ENCODE measurements at places on chromosomes 1 and 21.

- DNase-seq, result no peak
Measured at GRCh38 chr1:56107275-56107638, 472.1 kb downstream of the PLPP3 start.

DNA sequence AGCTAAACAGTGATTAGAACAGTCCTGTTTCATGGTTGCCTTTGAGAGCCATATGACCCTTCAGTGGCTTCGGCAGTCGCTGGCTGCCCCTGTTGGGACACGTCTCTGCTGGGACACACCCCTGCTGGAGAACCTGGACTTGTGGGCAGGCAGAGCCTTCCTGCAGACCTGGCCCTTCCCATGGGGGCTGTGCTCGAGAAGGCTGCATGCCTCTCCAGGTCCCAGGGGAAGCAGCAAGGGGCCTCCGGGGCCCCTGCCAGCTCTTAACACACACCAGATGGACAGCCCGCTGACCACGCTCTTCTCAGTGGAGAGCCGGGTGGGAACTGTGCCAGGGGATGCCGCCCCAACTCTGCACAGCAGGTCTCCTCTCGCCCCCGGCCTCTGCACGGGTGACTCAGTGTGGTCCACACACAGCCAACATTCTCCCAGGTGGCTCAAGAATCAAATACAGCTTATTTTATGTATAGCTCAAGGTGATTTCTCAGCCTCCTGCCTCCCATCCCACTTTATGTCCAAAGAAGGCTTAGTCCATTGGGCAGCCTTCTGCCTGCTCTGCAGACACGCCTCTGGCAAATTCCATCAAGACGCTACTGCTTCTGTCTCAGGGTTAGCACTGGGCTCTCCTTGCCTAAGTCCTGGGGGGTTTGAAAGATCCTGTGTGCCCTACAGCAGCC, 450.8 kb downstream of the KIF26B start:
- DNase-seq, result no peak

DNA sequence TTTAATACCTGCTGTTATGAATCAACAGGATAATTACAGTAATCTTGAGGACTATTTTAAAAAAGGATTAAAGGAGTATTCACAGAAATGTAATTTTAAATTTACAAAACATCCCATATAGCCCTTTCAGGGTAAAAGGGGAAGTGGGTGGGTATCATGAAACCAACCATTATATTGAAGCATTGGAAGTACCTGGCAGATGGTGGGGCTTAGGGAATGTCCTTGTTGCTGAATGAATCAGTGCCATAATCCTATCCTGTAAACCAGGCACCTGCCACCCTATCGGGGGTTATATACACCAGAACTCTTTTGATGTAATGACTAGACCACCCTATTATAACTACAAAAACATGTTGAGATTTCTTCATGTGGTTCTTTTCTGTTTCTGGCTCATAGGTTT, 30.4 kb downstream of the CDC14A start:
- DNase-seq, result no peak

GRCh38 chr1:234473118-234473517, 5.9 kb downstream of the TARBP1 start:
- DNase-seq, result no peak

DNA sequence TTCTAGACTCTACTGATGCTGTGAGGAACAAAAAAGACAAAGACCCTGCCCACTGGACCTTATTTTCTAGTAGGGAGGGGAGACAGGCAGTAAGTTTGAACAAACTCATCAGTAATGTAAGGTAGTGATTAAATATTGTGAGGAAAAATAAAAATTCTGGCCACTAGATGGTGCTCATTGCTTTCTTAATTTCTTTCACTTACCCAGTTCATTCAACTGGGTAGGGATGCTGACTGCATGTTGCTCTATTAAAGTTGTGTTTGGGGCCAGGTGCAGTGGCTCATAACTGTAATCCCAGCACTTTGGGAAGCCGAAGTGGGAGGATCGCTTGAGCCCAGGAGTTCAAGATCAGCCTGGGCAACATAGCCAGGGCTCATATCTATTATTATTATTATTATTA, 6.3 kb upstream of the KYAT3 start:
- DNase-seq, result no peak

- no peak for DNase-seq
Measured at GRCh38 chr1:85502625-85503083, 37.7 kb upstream of the DDAH1 start.

DNA sequence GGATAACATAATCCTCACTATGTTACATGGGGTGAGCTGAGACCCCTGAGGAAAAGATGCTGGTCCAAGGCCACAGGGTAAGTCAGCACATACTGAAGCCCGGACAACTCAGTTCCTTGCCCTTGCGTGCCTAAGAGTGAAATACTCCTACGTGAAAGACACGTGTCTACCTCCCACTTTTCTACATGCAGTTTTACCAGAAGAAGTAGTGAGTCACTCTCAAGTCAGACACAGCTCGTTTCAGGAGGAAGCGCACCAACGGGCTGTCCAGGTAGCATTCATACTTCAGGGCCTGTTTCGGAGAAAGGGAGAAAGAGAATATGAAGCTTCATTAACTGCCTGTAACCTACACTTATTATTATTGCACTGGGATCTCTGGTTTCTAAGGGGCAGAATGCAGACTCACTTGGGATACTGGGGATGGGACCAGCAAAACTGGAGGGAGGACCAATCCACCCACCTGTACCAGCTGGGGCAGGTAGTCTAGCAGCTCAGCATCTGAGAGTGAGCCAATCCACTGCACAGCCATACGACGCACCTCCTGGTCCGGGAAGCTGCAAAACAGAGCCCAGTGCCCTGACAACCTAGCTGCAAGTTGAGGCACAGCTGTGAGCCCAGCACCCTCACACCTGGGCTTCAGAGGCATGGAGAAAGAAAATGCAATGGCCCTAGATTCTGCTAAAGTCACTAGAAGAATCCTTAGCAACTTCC, 32.4 kb upstream of the PPP1R15B start:
- DNase-seq, result no peak

- no peak for DNase-seq
Measured at GRCh38 chr1:156485984-156486383, 14.6 kb downstream of the MEF2D start.

GRCh38 chr1:26820784-26821269, 5.7 kb upstream of the ZDHHC18 start:
- no peak for DNase-seq

DNA sequence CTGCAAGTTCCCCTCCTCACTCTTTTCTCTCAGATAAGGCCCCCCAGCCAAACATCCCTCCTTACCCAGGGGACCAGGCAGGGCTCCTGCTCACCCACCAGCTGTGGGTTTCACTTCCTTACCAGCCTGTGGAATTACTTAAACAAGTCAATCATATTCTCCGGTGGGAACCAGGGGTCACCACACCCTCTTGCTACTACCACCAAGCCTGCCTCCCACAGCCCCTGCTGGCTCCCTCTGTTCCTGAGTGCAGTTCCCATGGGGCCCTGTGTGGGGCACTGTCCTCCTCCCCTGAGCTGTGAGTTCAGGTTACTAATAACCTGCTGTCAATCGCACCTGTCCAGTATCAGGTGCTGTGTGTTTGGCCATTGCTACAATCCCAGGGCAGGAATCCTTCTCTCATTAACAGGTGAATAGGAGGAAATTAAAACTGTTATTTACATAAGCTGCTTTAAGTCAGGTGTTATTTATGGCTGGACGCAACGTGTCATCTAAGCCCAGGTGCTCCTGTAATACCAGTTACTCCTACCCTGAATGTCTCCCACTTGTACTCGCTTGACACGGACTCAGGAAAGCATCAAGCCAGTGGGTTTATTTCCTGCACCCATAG, 53.1 kb upstream of the LBR start:
- no peak for DNase-seq

DNA sequence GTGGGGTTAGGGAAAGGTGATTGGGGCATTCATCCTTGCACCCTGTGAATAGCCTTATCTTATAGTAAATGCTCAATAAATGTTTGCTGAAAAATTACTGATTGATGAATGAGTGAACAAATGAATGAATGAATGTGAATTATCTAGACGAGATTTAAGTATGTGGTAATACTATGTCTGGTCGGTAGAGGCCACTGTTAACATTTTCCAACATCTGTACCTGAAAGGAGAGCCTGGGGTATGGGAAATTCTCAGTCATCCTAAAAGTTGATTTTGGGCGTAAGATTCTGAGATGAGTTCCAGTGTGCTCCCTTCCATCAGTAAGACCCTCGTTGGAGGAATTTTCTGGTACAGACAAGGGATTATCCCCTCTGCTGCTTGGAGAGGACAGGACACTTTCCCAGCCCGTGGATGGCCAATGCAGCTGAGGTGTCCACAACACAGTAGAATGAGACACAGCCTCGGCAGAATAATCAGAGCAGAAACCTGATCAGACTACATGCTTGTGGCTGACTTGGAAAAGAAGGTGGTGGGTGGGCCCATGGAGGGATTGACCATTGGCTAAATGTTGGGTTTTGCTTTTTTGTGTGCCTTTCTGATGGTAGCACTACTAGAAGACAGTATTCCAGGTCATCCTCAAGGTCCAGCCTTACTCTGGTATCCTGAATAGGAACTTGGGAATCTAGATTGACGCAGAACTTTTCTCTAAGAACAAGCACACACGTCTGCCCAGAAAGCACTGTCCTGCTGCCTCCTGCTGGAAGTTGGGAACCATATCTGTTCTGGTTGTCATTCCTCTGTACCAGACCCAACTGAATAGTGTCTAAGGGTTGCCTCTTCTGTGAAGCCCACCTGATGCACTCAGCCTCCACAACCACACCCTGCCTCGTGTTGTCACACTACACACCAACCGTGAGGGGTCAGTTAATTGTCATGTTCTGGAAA, 262.0 kb downstream of the TNR start:
- DNase-seq, result no peak

GRCh38 chr1:200899451-200899915, 4.8 kb downstream of the INAVA start:
- no peak for DNase-seq

DNA sequence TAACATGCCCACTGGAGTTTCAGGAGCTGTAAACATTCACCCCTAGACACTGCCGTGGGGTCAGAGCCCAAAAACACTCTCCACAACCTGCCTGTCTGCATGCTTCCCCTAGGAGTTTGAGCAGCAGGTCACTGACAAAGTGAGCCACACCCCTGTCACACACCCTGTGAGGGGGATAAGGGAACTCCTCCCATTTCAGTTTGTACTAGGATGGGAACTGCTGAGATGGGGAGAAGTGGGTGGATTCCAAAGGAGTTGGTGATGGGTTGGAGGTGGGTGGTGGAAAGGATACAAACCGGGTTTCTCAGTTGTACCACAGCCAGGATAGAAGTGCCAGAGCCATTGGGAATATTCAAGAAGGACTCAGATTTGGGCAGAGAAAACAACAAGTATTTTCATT, 140.2 kb downstream of the MIS18A start:
- DNase-seq, result no peak

GRCh38 chr1:17335821-17336710, 28.1 kb downstream of the PADI4 start:
- peak; percentile 58 for DNase-seq

DNA sequence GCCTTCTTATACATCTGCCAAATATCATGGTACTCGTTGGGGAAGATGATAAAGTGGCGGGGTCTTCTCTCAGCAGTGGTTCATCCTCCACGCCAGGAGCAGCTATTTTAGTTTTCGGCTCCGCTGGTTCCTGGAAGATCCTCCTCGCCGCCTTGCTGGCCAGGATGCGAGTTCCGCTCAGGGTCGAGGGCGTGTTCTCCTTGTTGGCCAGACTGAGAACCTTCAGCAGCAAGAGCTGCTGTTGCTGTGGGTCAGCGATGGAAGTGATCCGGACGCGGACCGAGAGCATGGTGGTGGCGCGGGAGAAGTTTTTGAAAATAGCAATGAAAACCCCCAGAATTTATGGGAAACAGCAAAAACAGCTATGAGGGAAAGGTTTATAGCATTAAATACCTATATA, 11.4 kb upstream of the CFAP126 start:
- no peak for DNase-seq

- no peak for DNase-seq
Measured at GRCh38 chr1:203985044-203985443, 87.9 kb upstream of the SOX13 start.

DNA sequence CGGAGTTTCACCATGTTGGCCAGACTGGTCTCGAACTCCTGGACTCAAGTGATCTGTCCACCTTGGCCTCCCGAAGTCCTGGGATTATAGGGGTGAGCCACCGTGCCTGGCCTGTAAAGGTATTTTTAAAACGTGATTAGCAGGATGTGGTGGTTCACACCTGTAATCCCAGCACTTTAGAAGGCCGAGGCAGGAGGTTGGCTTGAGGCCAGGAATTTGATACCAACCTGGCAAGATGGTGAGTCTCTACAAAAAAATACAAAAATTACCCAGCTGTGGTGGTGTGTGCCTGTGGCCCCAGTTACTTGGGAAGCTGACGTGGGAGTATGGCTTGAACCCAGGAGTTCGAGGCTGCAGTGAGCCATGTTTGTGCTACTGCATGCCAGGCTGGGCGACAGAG, 43.3 kb upstream of the SOD1 start:
- DNase-seq, result no peak

- DNase-seq, result no peak
Measured at GRCh38 chr1:50262436-50262835, 153.7 kb downstream of the ELAVL4 start.

DNA sequence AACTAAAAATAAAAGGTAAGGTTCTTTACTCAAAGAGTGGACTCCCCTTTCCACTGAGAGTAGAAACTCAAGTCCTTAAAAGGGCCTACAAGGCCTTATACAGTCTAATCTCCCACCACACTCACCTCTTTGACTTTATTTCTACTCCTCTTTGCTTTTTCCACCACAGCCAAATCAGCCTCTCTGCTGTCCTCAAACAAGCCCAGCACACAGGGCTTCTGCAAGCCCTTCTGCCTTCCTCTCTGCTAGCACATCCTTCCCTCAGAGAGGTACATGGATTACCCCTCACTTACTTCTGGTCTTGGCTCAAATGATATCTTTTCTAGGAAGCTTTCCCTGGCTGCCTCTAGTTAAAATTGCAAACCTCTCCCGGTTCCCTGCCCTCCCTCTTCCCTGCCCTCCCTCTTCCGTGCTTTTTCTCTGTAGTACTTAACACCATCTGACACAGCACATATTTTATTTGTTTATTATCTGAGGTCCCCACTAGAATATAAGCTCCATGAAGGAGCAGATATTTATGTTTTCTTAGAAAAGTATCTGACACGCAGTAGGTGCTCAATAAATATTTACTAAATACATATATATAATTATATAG, 1.7 kb downstream of the LYST start:
- DNase-seq, result no peak

DNA sequence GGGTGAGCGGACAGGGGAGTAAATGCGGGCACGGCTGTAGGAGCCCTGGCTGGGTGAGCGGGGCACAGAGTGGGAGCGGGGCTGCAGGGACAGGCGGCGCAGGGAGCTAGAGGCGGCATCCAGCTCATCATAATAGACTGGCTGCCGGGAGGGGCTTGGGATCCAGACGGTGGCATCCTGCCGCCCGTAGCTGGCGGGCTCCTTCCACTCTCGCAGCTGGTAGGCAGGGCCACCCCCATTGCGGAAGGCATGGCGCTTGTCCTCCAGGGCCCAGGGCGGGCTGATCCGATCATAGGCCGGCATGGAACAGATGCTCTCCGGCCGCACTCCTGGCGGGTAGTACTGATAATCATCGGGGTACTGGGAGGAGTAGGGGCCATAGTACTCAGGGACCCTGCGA, 43.7 kb upstream of the GOLT1A start:
- no peak for DNase-seq

- DNase-seq, result no peak
Measured at GRCh38 chr21:45963232-45963570, 18.4 kb upstream of the COL6A1 start.

- no peak for DNase-seq
Measured at GRCh38 chr1:230112131-230112701, 45.2 kb downstream of the GALNT2 start.
